ENCODE measurements at places on chromosomes 2 and 18. TPM values are rescaled to one million over a fixed set of nuclear protein-coding genes. Genes with fewer than 3 reads are reported as not detected.

HRH4 gene
- polyA plus RNA-seq, result 0.17 TPM

IL1RL2 gene
- polyA plus RNA-seq, result 0.37 TPM

PSTPIP2 gene
- 10.9 TPM for polyA plus RNA-seq

DNA sequence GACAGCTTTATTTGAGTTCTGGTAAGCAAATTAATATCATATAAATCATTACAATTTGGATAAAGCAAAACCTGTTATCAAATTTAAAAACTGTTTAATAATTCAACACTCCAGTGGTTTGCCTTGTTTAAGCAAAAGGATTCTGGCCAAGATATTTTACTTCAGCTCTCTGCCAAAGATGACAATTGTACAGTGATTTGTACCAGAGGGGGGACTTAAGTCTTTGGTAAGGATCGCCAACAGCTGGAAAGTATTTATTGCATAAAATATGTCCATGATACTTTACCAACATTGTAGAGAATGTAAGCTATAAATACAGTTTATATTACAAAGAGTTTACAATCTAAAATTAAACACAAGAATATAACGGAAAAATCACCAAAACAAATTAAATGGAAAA is 13.8 kb downstream of the PREPL start:
- no peak for DNase-seq

- no peak for DNase-seq
Measured at GRCh38 chr18:44870631-44871502, 190.2 kb downstream of the SETBP1 start.

- DNase-seq, result no peak
Measured at GRCh38 chr2:145156199-145156598, 636.3 kb upstream of the ZEB2 start.

Data from left renal pelvis (tissue), 4 donors.